Immature natural killer cell (primary cell): ENCODE measurements at places on chromosomes 7 and 10.

- DNase-seq = peak; percentile 77
Observed at GRCh38 chr7:28203508-28204240, 23.1 kb upstream of the JAZF1 start.

DNA sequence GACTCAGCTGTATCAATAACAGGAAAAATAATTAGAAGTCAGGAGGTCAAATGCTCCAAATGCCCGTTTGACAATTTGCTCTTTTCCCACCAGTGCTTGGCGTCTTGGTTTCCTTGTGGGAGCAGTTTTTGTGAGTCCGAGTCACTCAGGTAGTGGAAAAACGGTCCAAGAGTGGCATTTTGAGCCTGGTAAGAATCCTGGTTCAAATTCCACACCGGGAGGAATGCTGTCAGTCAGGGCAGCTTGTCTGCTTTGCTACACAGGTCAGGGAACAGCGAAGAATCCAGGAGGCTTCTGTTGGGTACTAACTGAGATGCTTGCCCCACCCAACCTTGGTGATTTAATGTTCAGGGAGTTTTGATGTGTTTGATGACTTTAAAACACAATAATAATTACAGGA is 209.5 kb downstream of the HERPUD2 start:
- no peak for DNase-seq

- DNase-seq = no peak
Observed at GRCh38 chr10:124242365-124242764, 149.0 kb upstream of the CHST15 start.

DNA sequence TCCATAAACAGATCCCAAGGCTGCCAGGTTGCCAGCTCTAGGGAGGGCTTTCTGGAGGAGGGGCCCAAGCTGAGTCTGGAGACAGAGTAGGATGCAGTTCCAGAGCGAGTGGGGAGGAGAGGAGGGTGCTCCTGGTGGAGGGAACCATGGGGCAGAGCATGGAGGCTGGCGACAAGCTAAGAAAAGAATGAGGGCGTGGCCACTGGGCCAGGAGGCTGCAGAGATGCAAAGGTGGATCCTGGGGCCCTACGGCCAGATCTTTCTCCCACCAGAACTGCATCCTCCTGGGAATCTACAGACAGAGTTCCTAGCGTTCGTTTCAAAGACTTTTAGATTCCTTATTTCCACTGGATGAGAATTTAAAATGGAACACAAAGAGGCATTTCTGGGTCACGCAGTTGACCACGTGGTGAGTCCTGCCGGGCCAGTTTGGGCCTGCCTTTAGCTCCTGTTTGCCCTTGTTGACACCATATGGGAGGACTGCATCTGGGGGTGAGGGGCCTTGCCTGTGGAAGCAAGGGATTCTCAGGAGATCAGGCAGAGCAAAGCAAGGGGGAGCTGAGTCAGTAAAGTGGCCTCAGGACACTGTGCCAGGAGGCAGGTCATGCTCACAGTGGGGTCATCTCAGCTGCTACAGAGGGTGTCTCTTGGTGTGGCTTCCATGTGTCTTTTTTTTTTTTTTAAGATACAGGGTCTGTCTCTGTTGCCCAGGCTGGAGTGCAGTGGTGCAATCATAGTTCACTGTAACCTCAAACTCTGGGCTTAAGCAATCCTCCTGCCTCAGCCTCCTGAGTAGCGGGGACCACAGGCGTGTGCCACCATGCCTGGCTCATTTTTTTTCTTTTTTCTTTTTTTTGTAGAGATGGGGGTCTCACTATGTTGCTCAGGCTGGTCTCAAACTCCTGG is 137.8 kb downstream of the SH3PXD2A start:
- DNase-seq = no peak

- peak; percentile 84 for DNase-seq
Observed at GRCh38 chr10:22682237-22683139, 31.9 kb downstream of the PIP4K2A start.

DNA sequence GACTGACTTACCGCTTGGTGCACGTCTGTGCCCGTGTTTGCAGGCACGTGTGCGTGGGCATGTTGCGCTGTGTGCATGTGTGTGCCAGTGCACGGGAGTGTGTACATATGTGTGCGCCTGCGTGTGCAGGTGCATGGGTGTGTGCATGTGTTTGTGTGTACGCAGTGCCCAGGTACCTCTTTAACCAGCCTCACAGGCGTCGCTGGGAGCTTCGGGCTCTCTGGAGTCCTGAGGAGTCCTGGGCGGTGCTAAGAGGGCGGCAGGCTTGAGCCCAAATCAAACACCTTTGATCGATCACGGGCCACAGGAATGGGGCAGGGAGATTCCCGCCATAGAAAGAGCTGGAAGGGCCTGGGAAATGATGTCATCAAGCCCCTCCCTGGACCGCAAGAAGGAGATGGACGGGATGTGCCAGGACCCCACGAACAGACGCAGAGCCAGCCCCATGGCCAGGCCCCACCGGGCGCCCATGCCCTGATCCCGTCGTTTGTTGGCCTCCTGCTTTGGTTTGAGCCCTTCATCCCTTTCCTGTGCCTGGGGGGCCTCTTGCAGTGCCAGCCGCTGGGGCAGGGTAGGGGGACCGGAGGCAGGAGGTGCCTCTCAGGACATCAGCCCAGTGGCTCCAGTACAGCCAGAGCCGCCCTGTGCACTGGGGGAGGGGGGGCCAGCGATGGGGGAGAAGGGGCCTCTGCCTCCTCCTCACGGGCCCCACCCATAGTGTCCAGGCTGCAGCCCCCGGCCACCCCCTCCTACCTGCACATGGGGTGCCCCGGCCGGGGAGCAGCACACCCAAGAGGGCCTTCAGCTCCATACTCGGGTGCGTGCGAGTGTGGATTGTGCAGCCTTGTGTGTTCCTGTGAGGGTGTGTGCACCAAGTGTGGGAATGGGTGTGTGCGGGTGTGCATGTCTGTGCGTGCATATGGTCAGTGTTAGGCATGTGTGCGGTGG is 5.8 kb downstream of the KNDC1 start:
- no peak for DNase-seq

- DNase-seq = no peak
Observed at GRCh38 chr10:37754538-37755323, 102.7 kb downstream of the ZNF248 start.

DNA sequence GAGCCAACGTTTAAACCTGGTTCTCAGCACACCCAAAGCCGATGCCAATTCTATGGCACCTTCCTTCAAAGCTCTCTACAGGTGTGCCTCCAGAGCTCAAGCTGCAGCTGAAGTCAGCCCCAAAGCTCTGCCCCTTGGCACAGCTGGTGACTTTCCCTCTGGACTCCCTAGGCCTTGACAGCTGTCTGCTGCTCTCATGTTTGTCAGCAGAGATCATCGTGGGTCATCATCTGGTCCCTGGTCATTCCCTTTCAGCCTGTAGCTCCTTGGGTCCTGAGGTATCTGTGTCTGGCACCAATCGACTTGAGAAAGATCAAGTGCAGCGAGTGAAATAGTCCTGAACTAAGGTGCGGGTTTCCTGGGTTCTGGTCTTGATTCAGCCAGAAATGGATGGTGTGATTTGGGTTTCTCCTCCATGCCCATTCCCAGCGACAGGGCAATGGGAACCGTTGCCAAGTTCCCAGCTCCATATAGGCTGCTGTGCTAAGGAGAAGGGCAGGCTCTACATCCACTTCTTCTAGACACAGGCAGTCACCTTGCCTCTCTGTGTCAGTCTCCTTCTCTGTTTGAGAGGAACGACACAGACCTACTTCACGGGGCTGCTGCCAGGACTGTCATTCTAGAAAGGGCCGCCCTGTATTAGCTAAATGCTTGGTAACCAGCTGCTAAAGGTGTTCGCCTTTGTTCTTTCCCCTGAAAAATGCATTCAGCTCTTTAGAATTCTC is 3.6 kb downstream of the PKD1L1 start:
- DNase-seq = no peak

- no peak for DNase-seq
Observed at GRCh38 chr10:27826369-27826768, 80.8 kb upstream of the MKX start.

DNA sequence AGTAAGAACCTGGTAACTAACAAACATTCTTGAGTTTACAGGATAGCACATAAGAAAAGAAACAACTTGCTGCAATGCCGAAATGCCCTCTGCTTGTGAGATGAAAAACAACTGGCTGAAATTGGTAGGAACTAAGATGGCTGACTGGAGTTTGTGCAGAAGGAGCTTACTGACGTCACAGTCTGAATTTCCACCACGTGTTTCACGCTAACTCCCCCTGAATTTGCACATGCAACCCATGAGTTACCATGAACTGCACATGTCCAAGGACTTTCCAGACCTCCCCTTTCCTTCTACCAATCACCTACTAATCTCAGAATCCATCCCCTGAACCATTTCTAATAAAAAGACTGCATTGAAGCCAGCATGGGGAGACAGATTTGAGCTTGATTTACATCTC is 86.3 kb upstream of the KCND2 start:
- DNase-seq = no peak

DNA sequence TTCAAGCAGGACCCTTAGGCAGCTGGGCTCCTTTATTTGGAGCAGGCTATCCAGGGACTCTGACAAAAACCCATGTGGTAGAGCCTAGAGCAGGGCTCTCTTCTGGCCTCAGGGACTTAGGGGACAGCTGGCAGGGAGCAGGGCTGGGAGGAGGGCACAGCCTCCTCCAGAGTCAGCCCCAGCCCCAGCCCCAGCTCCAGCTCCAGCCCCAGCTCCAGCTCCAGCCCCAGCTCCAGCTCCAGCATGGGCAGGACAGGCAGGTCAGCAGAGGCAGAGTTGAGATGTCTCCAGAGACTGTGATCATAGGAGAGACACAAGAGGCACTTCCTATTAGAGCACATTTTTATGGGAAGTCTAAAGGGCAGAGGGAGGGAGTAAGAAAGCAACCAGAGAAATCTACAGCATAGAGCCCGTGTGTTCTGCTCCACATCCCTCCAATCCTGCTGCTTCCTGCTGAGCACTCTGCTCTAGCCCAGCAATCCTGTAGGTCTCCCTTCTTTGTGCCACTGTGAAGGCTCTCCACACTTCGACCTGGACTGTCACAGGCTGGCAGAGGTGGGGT is 13.3 kb upstream of the C10orf53 start:
- DNase-seq = no peak

DNA sequence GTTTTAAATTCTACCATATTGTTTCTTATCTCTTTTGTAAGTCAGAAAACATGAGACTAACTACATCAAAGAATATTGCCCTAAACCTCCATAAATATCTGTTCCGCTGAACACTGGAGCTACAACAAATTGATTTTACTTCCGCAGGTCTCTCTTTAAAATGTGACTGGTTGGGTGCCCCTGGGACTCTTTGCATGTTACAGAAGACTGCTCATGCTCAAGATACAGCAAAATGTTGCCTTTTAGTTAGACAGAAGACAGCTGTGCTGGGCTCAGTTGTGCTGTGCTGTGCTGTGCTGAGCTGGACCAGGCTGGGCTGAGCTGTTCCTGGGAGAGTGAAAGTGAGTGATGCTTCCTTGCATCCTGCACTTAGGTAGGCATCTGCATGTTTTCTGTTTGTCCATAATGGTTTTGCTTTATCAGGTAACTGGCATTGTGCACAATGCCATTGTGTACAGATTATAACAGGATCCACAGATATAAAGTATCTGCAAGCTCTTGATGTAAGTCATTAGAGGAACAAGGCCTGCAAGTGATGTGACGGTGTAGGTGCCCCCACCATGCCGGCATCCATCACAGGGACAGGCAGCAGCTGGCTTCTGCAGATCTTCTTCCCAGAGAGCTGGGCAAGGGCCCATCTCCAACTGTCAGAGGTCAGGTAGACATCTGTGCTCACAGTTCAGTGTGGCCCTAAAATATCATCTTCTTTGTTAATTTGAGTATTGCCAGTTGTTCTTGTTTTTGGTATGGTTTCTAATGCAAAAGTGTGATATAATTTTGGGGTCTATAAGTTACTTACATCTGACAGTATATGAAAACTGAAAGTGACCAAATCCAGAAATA is 972.5 kb upstream of the CELF2 start:
- no peak for DNase-seq

DNA sequence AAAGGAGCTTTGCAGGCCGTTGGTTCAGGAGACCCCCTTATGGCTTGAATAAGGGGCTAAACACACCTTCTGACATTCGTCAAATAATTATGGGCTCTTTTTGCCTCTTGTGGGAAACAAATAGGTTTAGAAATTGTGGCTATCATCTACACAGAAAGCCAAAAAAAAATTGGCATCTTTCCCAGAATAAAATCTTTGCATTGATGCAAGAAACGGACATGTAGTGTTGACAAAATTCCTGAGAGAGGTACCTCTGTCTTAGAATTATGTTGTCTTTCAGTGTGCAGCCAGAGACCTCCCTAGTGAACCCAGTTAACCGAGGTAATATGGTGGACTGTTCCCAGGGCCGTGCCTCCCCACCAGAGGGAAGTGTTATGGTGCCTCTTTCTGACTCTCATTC is 283.9 kb downstream of the SDHAF3 start:
- no peak for DNase-seq

DNA sequence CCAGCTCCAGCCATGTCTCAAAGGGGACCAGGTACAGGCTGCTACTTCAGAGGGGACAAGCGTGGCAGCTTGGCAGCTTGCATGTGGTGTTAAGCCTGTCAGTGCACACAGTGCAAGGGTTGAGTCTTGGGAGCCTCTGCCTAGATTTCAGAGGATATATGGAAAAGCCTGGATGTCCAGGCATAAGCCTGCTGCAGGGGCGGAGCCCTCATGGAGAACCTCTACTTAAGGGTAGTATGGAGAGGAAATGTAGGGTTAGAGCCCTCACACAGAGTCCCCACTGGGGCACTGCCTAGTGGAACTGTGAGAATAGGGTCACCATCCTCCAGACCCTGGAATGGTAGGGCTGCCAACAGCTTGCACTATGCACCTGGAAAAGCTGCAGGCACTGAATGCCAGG is 7.7 kb upstream of the NT5C3A start:
- no peak for DNase-seq

DNA sequence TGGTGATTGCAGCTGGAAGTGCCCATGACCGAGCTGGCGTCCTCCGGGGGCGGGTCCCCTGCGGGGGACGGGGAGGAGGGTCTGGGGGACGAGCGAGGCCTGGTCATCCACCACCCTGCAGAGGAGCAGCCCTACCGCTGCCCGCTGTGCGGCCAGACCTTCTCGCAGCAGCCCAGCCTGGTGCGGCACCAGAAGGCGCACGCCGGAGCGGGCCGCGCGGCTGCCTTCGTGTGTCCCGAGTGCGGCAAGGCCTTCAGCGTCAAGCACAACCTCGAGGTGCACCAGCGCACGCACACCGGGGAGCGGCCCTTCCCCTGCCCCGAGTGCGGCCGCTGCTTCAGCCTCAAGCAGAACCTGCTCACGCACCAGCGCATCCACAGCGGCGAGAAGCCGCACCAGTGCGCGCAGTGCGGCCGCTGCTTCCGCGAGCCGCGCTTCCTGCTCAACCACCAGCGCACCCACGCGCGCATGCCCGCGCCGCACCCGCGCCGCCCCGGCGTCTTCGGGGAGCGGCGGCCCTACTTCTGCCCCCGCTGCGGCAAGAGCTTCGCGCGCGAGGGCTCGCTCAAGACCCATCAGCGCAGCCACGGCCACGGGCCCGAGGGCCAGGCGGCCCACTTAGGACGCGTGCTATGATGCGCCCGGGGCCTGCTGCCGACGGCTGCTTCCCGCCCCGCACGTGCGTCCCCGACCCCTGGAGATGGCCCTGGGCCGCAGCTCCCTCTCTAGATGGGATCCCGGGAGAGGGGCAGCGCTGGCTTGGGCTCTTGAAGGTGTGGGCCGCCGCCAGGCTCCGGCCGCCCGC is 28.7 kb downstream of the ZNF775 start:
- DNase-seq = no peak

GRCh38 chr7:87658553-87658952 is 30.4 kb downstream of the RUNDC3B start:
- peak; percentile 3 for DNase-seq
